Fibroblast of skin of left quadriceps (primary cell): ENCODE measurements at places on chromosomes 13 and 19.

DNA sequence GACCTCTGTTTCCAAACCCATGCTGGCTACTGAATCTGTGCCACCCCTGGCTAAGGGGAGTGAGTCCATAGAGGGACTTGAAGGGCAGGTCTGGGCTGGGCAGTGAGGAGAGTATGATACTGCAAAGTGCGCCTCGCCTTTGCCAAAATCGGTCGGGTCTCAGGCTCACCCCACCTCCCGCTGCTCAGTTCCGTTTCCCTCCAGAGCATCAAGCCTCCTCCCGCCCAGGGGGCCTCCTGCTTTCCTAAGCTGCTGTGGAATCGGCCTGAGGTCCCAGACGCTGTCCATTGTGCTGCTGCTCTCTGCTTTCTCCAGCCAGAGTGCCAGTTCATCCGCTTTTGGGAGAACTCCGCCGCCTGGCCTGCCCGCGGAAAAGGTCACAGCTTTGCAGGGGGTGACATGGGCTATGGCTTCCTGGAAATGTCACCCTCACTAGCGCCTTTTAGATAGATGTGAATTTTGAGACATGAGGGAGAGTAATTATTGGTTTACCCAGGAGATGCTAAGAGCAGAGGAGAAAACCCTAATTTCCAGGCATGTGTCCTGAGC is 1418.4 kb downstream of the UQCRFS1 start:
- no peak for DNase-seq

- DNase-seq: no peak
These were observed 798 bp downstream of the SLC1A5 start for GRCh38 chr19:46787331-46788261.

- no peak for DNase-seq
These were observed 5.2 kb downstream of the HSH2D start for GRCh38 chr19:16148443-16149229.

- no peak for DNase-seq
These were observed 13.5 kb upstream of the VWA8 start for GRCh38 chr13:41974262-41974900.

DNA sequence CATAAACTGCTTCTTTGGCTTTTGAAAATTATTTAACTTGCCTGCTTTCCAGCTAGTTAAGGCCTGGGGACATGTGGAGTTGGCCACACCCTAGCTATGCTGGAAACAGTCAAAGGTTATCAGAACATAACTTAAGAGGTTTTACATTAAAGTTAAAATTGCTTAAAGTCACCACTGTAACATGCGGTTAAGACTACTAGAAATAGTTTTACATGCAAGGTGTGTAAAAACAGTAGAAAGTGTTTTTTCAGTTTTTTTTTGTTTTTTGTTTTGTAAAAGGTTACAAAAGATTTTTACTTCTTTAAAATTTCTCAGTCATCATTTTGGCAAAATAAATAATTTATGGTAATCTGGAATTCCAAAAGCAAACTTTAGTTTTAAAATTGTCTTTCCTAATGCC is 763.1 kb downstream of the UQCRFS1 start:
- no peak for DNase-seq

DNA sequence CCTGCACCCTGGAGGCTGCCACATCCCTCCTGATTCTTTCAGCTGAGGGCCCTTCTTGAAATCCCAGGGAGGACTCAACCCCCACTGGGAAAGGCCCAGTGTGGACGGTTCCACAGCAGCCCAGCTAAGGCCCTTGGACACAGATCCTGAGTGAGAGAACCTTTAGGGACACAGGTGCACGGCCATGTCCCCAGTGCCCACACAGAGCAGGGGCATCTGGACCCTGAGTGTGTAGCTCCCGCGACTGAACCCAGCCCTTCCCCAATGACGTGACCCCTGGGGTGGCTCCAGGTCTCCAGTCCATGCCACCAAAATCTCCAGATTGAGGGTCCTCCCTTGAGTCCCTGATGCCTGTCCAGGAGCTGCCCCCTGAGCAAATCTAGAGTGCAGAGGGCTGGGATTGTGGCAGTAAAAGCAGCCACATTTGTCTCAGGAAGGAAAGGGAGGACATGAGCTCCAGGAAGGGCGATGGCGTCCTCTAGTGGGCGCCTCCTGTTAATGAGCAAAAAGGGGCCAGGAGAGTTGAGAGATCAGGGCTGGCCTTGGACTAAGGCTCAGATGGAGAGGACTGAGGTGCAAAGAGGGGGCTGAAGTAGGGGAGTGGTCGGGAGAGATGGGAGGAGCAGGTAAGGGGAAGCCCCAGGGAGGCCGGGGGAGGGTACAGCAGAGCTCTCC is 6.9 kb upstream of the CEACAM5 start:
- DNase-seq: no peak
